GM12878 (cell line): ENCODE measurements at places on chromosomes 7 and 10. TPM values are rescaled to one million over a fixed set of nuclear protein-coding genes. Genes with fewer than 3 reads are reported as not detected.

The TCAF2 gene
- 2.2 and 3.2 TPM in 2 replicates for polyA plus RNA-seq

The THSD7A gene
- not detected in 2 replicates for polyA plus RNA-seq

The COBL gene
- polyA plus RNA-seq = not detected in 2 replicates

The ZNF3 gene
- polyA plus RNA-seq = 26.3 and 29.7 TPM in 2 replicates

The CTAGE15 gene
- 0.12 and 0.32 TPM in 2 replicates for polyA plus RNA-seq

The KLF14 gene
- not detected in 2 replicates for polyA plus RNA-seq

The OR13A1 gene
- 0.13 and 0.21 TPM in 2 replicates for polyA plus RNA-seq

The CCDC172 gene
- not detected in 2 replicates for polyA plus RNA-seq

The LLCFC1 gene
- not detected in 2 replicates for polyA plus RNA-seq

The RGR gene
- not detected in 2 replicates for polyA plus RNA-seq

The CYP3A4 gene
- polyA plus RNA-seq = not detected in 2 replicates

The MRLN gene
- not detected in 2 replicates for polyA plus RNA-seq

The CTAGE4 gene
- polyA plus RNA-seq = 0.54 TPM in 1 of 2 replicates, not detected in the other

The LRRD1 gene
- not detected in 2 replicates for polyA plus RNA-seq

The CYP2C19 gene
- not detected in 2 replicates for polyA plus RNA-seq

The SPAM1 gene
- polyA plus RNA-seq = not detected in 2 replicates

The C7orf57 gene
- not detected in 2 replicates for polyA plus RNA-seq

The SHTN1 gene
- polyA plus RNA-seq = 1.8 and 1.9 TPM in 2 replicates

The LIPM gene
- polyA plus RNA-seq = not detected in 2 replicates

The GBX1 gene
- polyA plus RNA-seq = not detected in 2 replicates

The AKR1C2 gene
- polyA plus RNA-seq = not detected in 2 replicates

The UTF1 gene
- polyA plus RNA-seq = not detected in 2 replicates
